Gastroesophageal sphincter (tissue), 4 donors: ENCODE measurements at places on chromosomes 5 and 9.

DNA sequence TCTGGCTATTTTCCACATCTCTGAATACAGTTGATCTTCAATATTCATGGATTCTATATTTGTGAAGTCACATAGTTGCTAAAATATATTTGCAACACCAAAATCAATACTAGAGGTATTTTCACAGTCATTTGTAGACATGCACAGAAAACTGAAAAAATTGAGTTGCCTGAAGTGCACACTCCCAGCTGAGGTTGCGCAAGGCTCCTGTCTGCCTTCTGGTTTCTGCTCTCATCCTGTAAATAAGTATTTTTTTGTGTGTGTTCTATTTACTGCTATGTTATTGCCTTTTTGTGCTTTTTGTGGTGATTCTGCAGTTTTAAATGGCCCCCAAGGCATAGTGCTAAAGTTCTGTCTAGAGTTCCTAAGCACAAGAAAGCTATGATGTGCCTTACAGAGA is 371.1 kb upstream of the GRAMD2B start:
- ATAC-seq = no peak

- ATAC-seq = no peak
These were observed 41.8 kb downstream of the UGCG start for GRCh38 chr9:111938427-111938800.

GRCh38 chr5:68216245-68217046 is 890 bp downstream of the PIK3R1 start:
- ATAC-seq = no peak

DNA sequence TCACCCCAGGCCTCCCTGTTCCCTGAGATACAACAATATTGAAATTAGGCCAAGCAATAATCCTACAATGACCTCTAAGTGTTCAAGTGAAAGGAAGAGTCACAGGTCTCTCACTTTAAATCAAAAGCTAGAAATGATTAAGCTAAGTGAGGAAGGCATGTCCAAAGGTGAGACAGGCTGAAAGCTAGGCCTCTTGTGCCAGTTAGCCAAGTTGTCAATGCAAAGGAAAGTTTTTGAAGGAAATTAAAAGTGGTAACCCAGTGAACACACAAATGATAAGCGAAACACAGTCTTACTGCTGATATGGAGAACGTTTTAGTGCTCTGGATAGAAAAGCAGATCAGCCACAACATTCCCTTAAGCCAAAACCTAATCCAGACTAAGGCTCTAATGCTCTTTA is 39.8 kb downstream of the PTAR1 start:
- ATAC-seq = no peak

GRCh38 chr5:68315679-68316271 is 100.2 kb downstream of the PIK3R1 start:
- no peak for ATAC-seq

GRCh38 chr5:131281133-131281867 is 17.4 kb downstream of the CDC42SE2 start:
- ATAC-seq = no peak

DNA sequence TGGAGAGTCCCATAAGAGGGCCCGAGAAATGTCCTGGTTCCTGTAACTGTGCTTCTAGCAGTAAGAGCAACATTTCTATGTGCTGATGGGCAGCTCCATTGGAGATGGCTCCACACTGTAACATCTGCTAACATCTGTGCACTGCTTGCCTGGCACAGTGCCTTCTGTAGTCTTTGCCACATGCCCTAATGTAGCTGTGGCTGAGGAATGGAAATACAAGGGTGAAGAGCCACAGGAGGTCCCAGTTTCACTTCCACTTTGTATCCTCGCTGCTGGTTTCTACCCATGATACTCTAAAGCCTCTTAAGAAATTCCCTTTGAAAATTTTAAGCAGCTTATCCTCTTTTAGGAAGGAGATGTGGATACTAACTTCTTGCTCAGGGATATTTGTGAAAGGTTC is 97.4 kb downstream of the HOMER1 start:
- no peak for ATAC-seq

DNA sequence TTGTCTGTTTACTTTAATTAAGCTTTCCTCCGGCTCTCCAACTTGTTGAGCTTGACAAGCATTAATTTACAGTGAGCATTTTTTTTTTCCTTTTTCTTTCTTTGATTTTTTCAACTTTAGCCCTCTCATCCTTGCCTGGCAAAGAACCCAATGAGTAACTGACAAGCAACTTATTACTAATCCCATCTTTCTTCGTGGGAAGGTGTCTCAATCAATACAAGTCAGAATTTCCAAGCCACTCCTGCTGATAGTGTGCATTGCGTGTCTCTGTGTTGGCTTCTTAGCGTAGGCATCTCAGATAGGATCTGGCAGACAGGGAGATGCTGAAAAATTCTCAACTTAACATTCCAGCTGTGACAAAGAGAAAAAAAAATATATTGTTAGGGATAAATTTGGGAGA is 527.7 kb upstream of the WWC1 start:
- no peak for ATAC-seq

GRCh38 chr9:70160686-70161600 is 97.8 kb upstream of the SMC5 start:
- ATAC-seq = peak; percentile 2

GRCh38 chr9:126953041-126953809 is 38.6 kb downstream of the RALGPS1 start:
- no peak for ATAC-seq

GRCh38 chr9:135134268-135135022 is 47.0 kb downstream of the OLFM1 start:
- ATAC-seq = no peak

DNA sequence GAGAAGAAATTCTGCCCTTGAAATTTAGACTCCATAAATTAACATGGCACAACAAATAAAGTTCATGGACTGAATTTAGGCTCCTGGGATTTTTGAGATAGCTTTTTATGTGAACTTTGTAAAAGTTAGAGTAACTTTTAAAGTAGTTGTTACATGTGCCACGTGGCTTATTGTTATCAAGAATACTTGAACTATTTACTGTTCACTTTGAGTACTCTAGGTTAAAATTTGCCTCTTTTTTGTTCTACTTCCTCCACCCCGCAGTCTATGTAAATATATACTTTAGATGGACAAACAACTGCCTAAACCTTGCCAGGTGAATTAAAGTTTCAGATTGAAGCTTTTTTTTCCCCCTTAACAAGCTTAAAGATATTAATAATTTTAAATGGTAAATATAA is 457.9 kb downstream of the RAB3C start:
- no peak for ATAC-seq
